ENCODE measurements at places on chromosomes 1 and 21.

DNA sequence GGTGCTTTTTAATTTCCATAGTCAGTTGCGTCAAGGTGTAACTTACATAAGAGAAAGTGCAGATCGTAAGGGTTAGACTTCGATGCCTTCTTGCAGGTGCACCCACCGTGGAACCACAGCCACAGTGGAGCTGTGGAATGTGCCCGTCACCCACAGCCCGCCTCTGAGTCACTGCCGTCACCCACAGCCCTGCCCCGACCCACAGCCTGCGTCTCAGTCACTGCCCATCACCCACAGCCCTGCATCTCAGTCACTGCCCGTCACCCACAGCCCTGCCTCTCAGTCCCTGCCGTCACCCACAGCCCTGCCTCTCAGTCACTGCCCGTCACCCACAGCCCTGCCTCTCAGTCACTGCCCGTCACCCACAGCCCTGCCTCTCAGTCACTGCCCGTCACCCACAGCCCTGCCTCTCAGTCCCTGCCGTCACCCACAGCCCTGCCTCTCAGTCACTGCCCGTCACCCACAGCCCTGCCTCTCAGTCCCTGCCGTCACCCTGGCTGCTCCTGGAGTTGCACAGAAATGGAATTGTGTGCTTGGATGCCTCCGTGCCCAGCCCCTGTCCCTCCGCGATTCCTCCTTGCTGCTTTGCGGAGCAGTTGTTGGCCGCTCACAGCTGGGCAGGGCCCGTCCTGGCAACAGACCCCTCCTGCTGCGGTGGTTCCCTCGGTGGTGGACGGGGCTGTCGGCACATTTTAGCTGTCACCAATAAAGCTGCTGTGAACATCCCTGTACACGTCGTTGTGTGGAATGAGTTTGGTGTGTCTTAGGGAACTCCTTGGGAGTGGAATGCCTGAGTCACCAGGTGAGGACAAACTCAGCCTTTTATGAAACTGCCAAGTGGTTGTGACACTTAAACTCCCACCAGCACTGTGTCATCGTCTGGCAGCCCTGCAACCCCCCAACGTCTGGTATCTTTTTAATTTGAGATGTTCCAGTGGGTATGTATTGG lies 44.9 kb upstream of the COL6A2 start:
- peak; percentile 59 for DNase-seq

DNA sequence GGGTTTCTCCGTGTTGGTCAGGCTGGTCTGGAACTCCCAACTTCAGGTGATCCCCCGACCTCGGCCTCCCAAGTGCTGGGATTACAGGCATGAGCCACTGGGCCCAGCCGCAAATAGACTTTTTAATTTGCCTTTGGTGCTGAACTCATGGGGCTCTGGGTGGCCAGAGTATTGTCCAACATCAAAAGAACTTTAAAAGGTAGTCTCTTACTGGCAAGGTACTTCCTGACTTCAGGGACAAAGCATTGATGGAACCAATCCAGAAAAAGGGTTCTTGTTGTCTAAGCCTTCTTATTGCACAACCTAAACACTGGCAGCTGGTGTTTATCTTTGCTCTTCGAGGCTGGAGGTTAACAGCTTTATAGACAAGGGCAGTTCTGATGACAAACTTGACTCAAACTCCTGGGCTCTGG lies 3.8 kb upstream of the KTI12 start:
- no peak for DNase-seq

DNA sequence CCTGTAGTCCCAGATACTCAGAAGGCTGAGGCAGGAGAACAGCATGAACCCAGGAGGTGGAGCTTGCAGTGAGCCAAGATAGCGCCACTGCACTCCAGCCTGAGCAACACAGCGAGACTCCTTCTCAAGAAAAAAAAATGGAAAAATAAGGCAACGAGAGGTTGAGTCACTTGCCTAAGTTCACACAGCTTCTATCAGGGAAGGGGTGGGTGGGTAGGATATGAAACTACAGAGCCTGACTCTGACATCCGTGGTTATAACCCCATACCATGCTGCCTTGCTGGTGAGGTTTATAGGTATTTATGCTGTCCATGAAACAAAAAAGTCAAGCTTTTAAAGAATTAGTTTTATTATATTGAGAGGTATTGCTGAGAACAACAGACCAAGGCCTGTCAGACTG lies 61.5 kb upstream of the RAB4A start:
- no peak for DNase-seq

- no peak for DNase-seq
Observed at GRCh38 chr1:245648749-245649522, 494.2 kb downstream of the KIF26B start.

DNA sequence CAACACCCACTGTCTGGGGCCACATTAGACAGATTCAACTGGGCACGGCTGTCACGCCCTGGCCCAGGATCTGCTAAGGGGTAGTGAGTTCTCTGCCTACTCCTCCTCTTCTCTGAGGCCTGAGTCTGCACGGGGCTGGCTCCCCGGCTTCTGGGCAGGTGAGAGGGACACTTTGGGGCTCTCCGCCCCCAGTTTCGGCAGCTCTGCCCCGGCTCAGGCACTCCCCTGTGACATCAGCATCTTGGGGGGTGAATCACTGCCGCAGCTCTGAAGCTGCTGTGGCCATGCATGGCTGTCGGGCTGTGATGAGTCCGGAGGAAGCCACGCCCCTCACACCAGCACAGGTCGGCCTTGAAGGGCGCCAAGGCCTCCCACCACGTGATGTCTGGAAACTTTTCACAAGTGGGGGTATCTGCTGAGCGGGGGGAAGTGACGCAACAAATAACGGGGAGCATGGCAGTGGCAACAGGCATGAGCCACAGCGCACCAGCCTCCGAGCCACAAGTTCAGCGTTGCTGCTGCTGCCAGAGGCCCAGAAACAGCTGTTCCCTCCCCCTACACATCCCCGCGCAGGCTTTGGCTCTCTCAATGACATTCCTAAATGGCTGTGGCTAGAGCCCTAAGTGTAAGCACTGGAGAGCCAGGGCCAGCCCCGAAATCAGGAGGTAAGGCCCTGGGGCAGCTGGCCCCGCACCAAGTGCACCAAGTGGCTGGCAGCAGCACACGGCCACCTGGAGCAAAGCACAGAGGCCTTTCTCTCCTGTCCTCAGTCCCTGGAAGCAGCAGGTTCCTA lies 26.3 kb downstream of the ZBTB17 start:
- peak; percentile 98 for DNase-seq

GRCh38 chr1:67316180-67316902 lies 8.7 kb downstream of the IL12RB2 start:
- DNase-seq, result no peak

DNA sequence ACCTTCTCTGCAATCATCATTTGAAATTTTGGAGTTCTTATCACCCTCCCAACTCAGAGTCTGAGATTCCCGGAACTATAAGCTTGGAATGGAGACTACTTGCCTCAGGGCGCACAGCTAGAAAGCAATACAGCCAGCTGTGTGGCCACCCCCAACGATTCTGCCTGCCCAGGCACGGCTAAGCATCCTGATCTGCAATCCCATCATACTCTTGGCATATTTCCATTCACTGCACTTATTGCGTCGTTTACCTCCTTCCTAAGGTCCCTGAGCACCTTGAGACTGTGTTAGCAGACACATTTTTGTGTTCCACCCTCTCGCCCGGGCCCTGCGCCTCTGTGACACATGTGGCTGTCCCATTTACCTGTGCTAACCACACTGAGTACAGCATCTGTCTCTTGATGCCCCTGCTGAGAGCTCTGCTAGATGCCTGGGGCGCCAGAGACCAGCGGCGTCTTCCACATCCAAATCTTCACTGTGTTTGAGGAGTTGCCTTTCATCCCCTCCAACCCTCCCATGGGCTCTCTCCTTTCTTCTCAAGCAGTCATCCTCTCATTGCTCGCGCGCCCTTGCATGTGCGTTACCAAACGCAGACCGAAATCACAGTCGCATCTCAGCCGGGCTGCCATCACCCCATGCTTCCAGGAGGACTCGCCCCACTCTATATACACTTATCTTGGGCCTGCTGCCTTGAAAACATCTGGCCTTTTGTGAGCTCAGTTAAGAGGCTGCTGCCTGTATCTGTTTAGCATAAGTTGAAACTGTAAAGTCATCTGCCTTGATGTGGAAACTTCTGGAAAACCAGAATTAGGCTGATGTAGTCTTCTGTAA lies 3.5 kb upstream of the CLDN19 start:
- no peak for DNase-seq

GRCh38 chr1:176938375-176938774 lies 226.1 kb downstream of the ASTN1 start:
- no peak for DNase-seq

Data from right atrium auricular region (tissue), 2 donors.